Ecto neural progenitor cell (in vitro differentiated cells): ENCODE measurements at places on chromosomes 12 and 14.
A peak's percentile ranks its signal among the peaks of the same experiment; 100 is the strongest.

DNA sequence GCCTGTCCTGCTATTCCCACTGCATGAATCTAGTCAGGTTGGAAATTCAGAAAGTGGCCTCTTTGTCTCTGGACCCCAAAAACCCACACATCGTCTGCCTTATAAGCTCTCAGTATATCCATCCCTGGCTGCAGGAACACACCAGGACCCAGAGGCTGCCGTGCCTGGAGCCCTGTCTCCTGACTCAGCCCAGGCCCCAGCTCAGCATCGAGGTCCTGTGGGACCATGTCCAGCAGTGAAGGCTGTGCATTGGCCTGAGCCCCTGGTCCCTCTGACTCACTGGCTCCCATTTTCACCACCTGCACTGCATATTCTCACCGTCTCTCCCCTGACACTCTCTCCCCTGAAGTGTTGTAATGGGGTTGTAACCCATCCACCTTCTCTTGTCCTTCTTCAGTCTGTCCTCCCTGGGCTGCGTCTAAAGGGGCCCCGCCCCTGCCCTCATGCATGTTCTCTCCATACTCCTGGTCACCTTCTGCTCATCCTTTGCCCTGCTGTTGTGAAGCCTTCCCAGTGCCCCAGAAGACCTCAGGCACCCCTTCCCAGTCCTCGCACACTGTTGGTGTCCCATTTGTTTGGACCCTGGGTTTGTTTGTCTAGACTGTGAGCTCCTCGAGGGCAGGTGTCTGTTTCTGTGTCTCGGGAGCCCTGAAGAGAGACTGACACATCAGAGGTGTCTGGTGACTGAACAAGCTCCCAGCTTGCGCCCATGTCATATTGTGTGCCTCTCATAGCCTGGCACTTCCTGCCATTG is 43.8 kb downstream of the EVL start:
- no peak for DNase-seq

DNA sequence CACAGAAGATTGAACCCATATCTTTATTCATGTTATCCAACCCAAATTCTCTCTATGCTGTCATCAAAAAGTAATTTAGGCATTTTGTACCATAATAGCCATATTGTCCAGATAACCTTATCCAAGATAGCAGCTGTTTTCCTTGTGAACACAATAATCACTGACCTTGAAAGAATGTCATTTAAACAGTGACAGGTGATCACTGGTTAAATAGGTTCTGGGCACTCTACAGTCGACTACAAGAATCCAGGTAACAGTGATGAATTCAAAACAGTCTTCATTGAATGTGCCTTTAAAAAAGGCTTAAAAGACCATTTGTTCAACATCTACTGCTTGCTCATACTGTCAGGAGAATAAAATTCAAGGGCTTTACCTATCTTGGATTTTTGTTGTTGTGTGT is 4.6 kb upstream of the SPX start:
- DNase-seq, result no peak

- DNase-seq, result no peak
Measured at GRCh38 chr14:68974759-68975347, 4.2 kb downstream of the ACTN1 start.

DNA sequence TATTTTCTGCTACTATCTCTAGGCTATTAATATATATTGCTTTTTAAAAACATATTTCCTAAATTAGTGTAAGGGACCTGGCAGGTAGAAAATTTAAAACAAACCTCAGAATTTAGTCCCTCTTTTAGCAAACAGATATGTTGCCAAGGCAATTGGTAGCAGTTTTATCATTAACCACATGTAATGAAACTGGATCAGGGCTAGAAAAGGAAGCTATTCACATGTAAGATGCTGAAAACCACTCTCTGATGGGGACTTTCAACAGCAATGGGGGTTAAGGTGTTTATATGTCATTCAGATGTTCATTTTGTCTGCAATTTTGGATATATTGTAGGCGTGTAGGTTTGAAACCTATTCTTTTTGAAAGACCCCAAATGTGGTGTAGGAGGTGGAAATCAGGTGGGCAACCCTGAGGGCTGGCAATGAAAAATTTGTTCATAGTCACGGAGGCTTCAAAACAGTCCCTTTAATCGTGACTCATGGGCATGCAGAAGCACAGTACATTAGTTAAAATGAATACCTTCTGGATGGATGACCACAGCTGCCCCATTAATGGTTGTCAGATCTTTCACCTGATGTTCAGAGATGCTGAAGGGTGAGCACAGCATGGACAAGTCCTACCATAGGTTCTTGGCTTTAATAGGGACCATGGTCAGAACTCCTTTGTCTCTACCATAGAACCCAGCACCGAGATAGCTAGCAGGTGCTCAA is 5.9 kb upstream of the PKP2 start:
- no peak for DNase-seq

DNA sequence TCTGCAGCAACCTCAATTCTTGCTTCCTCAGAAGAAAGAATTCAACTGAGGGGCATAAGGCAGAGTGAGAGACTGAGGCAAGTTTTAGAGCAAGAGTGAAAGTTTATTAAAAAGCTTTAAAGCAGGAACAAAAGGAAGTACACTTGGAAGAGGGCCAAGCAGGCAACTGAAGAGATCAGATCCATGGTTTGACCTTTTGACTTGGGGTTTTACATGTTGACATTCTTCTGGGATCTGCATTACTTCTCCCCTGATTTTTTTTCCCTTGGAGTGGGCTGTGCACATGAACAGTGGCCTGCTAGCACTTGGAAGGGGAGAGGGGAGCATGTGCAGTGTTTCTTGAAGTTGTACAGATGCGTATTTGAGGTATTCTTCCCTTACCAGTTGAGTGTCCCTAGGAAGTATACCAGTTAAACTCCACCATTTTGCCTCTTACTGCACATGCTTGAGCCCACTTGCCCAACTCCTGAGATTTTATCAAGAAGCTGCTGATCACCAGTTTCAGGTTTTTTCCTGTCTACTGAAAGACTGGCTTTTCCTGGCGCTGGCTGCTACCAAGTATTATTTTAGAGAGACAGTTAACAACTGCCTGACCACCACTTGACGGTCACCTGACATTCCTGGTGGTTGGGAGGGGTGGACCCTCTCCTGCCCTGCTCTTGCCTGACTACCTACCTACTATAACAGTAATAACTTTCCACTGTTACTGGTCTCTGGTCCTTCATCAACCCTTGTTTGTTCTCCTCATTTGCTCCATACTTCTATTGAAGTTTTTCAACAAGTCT is 26.0 kb upstream of the TMTC2 start:
- DNase-seq, result no peak

DNA sequence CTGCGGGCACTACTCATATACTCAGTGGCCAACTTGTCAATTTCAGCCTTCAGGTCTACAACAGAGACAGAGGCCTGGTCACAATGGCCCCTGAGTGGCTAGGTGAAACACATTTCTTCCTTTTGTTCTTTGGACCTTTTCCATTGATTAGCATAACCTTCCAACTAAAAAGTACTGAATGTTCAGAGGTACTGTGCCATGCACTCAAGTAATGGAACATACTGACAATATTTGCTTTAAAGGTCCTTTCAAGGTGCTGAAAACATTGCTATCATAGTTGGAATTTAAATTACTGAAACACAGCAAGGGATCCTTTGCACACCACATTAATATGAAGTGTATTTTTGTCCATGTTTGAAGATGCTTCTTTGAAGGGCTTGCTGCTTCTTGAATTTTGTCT is 6.1 kb upstream of the ACRBP start:
- DNase-seq, result no peak

DNA sequence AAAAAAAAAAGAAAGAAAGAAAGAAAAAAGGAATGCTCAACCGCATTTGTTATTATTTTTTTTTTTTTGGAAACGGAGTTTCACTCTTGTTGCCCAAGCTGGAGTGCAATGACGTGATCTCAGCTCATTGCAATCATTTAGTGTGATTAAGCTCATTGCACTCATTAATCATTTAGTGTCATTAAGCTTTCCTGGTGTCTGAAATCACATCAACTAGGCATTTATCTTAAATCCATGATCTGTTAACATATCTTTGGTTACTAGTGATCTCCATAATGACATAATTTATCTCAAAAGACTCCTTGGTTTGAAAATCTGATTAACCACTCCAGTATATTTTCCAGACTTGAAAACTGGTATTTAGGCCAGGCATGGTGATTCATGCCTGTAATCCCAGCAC is 26.3 kb downstream of the ETFBKMT start:
- no peak for DNase-seq

- no peak for DNase-seq
Measured at GRCh38 chr12:9391815-9392214, 183.6 kb upstream of the PZP start.

GRCh38 chr12:66984962-66985361 is 284.2 kb upstream of the CAND1 start:
- no peak for DNase-seq

GRCh38 chr12:122116707-122117535 is 38.4 kb downstream of the MLXIP start:
- peak; percentile 48 for DNase-seq

DNA sequence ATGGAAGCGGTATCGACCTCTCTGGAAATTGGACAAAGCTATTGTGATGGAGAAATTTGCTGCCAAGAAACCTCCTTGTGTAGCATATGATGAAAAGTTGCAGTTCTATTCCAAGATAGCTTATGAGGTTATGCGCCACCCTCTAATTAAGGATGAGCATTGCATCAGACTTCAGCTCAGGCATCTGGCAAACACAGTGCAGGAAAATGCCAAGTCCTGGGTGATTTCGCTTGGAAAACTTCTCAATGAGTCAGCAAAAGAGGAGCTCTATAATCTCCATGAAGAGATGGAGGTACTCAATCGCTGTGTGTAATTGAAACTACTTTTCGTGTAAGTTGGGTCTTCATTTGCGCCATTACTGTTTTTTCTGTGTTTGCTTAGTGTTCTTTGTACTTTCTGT is 51.2 kb downstream of the DNAH10 start:
- no peak for DNase-seq

- no peak for DNase-seq
Measured at GRCh38 chr12:44314007-44314500, 478.2 kb downstream of the TMEM117 start.

GRCh38 chr12:118025168-118025567 is 8.7 kb downstream of the RFC5 start:
- no peak for DNase-seq
